Cortex of kidney (tissue), 1 donor: ENCODE measurements at places on chromosomes 16 and 17.

DNA sequence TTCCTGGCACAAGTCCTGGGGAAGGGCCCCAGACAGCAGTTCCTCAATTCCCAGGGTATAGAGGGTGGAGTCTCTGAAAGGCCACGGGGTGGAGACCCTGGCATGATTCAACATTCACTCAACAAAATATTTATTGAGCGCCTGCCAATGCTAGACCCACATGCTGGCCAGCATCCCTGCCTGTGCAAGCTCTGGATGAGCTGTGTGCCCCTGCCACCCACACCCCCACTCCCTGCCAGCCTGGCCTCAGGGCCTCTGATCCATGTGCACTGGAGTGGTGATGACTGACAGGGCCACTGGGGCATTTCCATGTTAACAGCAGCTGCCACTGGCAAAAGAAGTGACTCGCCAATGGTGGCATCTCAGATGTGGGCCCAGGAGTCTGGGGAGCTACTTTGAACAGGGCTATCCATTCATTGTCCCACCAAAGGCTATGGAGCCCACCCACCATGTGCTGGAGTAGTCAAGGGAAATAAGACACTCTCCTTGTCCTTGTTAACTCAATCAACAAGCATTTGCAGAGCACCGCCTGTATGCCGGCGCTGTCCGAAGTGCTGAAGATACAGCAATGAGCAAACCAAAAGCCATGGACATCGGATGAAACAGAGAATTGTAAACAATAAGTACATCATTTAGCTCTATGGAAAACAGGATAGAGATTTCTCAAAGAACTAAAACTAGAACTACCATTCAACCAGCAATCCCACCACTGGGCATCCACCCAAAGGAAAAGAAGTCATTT is 3.0 kb upstream of the PRSS22 start:
- DNase-seq = no peak

DNA sequence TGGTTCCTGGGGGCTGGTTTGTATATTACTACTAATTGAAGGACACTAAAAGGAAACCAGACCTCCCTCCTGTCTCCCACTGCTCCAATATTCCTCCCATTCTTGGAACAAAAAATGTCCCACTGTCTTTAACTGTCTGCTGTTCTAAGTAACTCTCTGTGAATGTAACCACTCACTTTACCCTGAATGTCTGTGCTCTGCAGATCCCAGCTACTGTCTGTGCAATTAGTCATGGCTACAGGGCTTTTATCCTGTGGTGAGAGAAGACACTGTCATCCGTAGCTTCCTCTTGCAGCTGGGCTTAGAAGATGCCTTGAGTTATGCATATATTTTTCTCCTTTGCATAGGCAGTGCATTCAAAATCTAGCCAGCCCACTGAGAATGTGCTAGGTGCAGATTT is 853.8 kb downstream of the CDH8 start:
- DNase-seq = no peak

- DNase-seq = no peak
Observed at GRCh38 chr16:20760346-20760745, 3.5 kb upstream of the ACSM3 start.

- DNase-seq = no peak
Observed at GRCh38 chr17:74325743-74326379, at the start of gene KIF19. Gene KIF19, plus strand, starts transcription at chr17:74326226. Its CDS starts 124 bp downstream, at chr17:74326350.

- DNase-seq = no peak
Observed at GRCh38 chr17:9509236-9509816, 66.3 kb downstream of the STX8 start.

DNA sequence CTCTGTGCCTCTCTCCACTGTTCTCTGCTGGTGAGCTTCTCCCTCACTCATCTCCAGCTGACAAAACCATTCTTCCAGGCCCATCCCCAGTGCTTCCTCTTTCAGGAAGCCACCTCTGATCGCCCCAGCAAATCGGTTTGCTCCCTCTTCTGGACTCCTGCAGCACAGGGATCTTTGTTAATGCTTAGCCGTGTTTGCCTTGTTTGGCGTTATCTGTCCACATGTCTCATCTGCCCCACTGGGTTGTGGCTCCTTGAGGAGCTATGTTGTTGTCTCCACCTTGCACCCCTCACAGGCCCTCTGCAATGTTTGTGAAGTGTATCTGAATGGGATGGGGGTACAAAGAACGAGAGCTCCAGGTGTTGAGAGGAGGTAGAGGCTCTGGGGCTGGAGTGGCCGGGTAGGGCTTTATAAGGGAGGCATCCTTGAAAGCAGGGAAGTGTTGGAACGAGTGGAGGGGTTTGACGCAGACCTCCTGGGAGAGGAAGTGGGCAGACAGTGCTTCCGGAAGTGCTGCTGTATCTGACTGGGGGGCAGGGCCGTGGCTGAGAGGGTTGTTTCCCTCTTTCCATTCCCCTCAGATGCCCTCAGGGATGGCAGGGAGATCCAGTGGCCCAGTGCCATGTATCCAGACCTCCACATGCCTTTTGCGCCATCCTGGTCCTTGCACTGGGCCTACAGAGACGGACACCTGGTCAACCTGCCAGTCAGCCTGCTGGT is 27.8 kb downstream of the CASKIN2 start:
- no peak for DNase-seq
